ENCODE measurements at places on chromosomes 16 and 17. TPM values are rescaled to one million over a fixed set of nuclear protein-coding genes. Genes with fewer than 3 reads are reported as not detected.

GRCh38 chr17:33514369-33514768 lies 221.3 kb upstream of the ASIC2 start:
- no peak for DNase-seq

- no peak for DNase-seq
These were observed 73.3 kb downstream of the PLCG2 start for GRCh38 chr16:81852347-81852746.

DNA sequence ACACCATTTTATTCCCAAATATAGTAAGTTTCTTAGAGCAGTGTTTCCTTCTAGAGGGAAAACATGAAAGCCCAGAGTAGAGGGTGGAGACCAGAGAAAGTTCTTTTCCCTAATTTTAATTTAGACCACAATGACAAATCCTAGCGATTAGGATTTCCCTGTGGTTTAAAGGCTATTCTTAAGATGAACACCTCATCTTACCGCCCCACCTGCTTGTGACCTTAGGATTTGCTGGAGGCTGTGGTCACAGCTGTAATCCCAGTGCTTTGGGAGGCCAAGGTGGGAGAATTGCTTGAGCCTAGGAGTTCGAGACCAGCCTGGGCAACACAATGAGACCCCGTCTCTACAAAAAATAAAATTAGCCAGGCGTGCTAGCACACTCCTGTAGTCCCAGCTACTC lies 51.1 kb downstream of the GPRC5B start:
- DNase-seq, result no peak

- DNase-seq, result no peak
These were observed 1.9 kb upstream of the PITPNM3 start for GRCh38 chr17:6558276-6558675.

- DNase-seq, result no peak
These were observed 226.5 kb downstream of the SLC39A11 start for GRCh38 chr17:72865954-72866353.

GRCh38 chr16:57704011-57704904 lies 9.7 kb downstream of the DRC7 start:
- DNase-seq, result no peak

DNA sequence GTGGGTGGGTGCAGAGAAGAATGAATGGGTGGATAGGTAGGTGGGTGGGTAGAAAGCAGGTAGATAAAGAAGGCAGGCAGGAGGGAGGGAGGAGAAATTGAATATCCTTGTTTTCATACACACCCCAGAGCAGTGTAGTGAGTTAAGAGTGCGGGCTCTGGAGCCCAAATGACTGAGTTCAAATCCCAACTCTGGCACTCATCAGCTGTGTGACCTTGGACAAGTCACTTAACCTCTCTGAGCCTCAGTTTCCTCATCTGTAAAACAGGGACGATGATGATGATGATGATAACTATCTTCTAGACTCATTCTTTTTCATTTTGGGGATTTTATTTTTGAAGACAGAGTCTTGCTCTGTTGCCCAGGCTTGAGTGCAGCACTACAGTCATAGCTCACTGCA lies 2.0 kb upstream of the IL21R start:
- DNase-seq, result no peak

- DNase-seq, result no peak
These were observed 486 bp downstream of the ZNF785 start for GRCh38 chr16:30585022-30585399.

DNA sequence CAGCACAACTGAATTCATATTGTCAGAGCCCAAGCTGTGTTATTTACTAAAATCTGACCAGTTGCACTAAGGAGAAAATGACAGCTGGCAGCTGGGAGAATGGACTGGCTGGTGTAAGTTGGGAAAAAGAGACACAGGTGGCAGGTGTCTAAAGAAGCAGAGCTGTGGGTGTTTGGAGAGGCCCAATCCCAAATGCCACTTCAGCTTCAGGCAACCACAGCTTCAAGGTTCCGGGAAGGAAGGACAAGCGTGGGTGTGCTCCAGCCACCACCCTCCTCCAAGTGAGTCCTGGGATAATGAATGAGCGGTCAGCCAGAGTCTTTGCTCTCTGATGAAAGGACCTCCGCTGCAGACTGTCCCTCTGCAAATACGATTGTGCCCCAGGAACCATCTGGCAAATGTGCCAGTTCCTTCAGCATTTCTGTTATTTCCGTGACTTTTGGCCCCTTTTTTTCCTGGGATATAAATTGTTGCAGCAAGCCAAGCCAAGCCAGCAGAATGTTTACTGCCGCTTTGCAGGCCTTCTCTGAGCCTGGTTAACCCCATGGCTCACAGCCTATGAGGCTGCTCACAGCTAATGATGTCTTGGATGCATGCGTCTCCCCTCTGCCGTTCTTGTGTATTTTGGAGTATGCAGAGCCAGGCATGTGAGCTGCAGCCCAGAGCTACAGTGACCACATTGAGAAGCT lies 9.5 kb upstream of the RHBDL3 start:
- DNase-seq, result no peak

- DNase-seq, result no peak
These were observed 40.3 kb upstream of the VPS4A start for GRCh38 chr16:69270831-69271230.

- DNase-seq, result no peak
These were observed 11.7 kb downstream of the ZFHX3 start for GRCh38 chr16:73036074-73036826.

The PRSS36 gene
- total RNA-seq, result 0.33 TPM

The ITGAX gene
- 6.0 TPM for total RNA-seq

The KRTAP4-3 gene
- total RNA-seq, result not detected

The TMEM204 gene
- 22.1 TPM for total RNA-seq

The CLEC3A gene
- total RNA-seq, result not detected
